AG09319 (cell line): ENCODE measurements at places on chromosomes 1 and 21.

DNA sequence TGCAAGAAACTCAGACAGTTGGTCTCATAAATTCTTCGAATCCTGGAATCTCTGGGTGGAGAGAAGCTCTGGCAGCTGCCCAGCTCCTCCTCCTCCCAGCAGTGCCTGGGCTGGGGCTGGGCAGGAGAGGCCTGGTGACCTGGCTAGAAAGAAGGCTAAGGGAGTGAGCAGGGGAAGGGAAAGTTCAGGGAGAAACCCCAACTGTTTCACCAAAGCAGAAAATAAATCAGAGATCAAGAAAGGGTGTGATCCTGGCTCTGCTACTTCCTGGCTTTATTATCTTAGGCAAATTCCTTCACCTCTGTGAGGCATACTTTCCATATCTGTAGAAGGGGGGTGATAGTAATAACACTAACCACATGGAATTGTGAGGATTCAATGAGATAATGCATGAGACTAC lies 8.8 kb upstream of the COL16A1 start:
- no peak for DNase-seq

DNA sequence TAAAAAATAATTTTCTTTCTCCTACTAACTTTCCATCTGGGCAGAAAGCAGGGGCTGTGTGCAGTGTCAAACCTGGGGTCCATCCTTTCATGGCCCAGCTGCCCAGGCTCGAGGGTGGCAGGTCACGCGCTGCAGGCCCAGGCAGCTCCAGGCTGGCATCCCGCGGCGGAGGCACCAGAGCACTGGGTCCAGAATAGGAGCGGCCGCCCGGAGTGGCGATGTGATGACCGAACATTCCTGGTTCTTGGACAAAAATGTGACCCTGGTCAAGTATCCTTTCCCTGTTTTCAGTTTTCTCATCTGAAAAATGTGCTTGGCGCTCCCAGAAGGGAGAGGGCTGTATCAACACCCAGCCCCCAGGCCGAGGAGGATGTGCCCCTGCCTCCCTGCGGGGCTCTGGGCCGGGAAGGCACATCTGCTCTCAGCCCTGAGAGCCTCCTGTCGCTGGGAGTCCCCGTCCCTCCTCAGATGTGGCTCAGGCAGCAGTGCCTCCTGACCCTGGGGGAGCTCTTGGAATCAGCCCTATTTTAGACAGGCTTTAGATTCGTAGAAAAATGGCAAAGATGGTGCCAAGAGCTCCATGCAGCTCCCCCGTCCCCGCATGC lies 29.3 kb downstream of the SLX9 start:
- DNase-seq = no peak

DNA sequence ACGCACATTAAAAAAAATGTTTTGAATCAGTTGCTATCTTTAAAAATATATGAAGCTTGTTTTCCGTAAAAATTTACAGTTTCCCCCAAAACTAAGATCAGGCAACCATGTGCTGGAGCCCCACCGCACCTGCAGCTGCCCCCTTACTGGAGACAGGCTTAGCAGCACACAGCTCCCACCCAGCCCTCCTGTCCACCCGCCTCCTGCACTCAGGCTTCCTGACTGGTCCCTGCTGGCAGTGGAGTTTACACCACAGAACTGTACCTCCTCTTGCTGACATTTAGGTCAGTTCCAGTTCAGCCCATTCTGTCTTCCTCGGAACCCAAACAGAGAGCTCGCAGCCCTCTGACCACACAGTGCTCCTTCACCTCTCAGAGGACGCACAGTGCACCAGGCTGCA lies 2.1 kb downstream of the GPR161 start:
- DNase-seq = no peak

- no peak for DNase-seq
Observed at GRCh38 chr1:107781245-107781644, 183.7 kb downstream of the VAV3 start.

- DNase-seq = no peak
Observed at GRCh38 chr1:20666804-20667203, 5.6 kb upstream of the DDOST start.
